ENCODE measurements at places on chromosomes 16 and 17. TPM values are rescaled to one million over a fixed set of nuclear protein-coding genes. Genes with fewer than 3 reads are reported as not detected.

The HCRT gene
- total RNA-seq: not detected

The MT1H gene
- 11.9 TPM for total RNA-seq

The FHOD1 gene
- total RNA-seq: 41.1 TPM

The SLC5A11 gene
- total RNA-seq: 0.32 TPM

The TNRC6A gene
- 62.1 TPM for total RNA-seq

The NDUFAB1 gene
- total RNA-seq: 48.5 TPM

The CD300E gene
- 1.7 TPM for total RNA-seq

The VAT1L gene
- 1.3 TPM for total RNA-seq

The PIEZO1 gene
- total RNA-seq: 301 TPM

The GTF3C1 gene
- 57.2 TPM for total RNA-seq

The C17orf113 gene
- 0.63 TPM for total RNA-seq

The NAA38 gene
- 209 TPM for total RNA-seq

Measured in omental fat pad (tissue), 4 donors.